ENCODE measurements at places on chromosomes 4 and X.

- no peak for DNase-seq
Measured at GRCh38 chr4:26257850-26258249, 63.0 kb upstream of the RBPJ start.

DNA sequence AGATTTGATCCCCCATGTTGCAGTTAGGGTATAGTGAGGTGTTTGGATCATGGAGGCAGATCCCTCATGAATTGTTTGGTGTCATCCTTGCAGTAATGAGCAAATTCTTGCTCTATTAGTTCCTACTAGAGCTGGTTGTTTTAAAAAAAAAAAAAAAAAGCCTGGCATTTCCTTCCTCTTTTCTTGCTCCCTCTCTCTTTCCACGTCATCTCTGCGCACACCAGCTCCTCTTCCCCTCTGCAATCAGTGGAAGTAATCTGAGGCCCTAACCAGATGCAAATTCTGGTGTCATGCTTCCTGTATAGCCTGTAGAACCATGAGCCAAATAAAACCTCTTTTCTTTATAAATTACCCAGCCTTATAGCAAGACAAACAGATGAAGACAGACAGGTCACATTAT, 24.5 kb downstream of the WDR17 start:
- DNase-seq = no peak

DNA sequence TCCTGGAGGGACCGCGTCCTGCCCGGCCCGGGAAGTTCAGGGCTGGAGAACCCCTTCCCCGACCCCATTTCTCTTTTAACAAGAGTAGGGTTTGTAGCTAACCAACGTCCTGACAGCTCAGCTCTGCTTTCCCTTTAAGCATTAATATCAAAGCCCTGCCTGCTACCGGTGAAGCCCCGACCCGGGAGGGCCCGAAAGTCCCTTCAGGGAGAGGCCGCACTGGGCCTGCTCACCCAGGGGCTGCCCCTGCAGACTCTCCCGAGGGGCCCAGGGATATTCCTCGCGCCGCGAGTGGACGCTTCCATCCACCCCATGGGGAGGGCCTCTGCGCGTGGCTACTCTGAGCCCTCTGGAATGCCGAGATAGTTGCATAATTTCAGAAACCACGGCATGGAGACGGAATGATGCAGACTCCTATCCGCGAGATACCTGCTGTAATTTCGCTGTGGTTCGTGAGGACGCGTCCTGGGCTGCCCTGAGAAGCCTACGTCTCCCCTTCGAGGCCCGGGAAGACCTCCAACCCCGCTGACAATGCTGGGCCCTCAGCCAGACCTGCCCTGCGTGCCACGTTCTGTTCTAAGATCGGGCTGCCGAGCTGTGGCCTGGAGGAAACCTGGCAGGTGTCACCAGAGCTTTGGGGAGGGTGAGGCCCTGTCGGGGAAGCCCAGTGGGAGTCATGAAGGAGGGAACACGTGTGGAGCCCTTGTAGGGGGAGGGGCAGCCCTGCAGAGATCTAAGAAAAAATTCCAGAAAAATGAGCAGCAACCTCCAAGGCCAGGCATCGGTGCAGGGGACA, 999 bp upstream of the CTBP1 start:
- no peak for DNase-seq

- DNase-seq = no peak
Measured at GRCh38 chrX:9327747-9328145, 137.1 kb upstream of the TBL1X start.

DNA sequence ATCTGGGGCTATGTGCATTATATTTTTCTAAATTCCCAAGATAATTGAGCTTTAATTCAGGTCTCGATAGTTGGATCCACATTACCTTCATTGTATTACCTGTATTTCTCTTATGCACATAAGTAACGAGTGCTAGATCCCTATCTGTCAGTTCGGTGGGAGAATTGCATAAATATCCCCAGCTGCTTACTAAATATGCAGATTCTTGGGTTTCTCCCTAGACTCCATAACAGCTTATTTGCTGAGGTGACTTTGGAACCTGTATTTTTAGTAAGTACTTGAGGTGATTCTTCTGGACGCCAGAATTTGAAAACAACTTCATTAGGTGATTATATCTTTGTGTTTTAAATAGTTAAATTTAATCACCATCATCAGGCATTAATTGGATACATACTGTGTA, 15.0 kb downstream of the UGT8 start:
- no peak for DNase-seq

DNA sequence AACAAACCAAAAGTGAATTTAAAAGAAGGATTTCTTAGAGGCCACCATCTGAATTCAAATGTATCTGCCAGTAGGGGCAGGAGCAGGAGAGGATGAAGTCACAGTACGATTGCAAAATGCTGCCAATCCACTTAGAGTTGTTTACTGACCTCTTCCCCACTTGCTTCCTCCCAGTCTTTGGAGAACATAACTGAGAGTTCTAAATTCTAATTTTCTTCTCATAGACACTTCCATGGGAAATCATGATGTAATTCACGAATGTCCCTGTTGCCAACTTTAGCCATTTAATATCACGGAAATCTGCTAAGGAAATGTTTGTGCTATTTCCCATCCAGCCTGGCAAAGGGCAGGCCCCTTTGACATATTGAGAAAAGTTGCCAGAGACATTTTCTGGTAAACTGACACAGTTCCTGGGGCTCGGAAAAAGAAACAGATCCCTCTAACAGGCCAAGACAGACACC, 33.6 kb upstream of the NOCT start:
- DNase-seq = no peak
